Tibial nerve (tissue), 4 donors: ENCODE measurements at places on chromosomes 3 and 15.

GRCh38 chr3:194184265-194184751, 48.4 kb downstream of the HES1 start:
- no peak for DNase-seq

DNA sequence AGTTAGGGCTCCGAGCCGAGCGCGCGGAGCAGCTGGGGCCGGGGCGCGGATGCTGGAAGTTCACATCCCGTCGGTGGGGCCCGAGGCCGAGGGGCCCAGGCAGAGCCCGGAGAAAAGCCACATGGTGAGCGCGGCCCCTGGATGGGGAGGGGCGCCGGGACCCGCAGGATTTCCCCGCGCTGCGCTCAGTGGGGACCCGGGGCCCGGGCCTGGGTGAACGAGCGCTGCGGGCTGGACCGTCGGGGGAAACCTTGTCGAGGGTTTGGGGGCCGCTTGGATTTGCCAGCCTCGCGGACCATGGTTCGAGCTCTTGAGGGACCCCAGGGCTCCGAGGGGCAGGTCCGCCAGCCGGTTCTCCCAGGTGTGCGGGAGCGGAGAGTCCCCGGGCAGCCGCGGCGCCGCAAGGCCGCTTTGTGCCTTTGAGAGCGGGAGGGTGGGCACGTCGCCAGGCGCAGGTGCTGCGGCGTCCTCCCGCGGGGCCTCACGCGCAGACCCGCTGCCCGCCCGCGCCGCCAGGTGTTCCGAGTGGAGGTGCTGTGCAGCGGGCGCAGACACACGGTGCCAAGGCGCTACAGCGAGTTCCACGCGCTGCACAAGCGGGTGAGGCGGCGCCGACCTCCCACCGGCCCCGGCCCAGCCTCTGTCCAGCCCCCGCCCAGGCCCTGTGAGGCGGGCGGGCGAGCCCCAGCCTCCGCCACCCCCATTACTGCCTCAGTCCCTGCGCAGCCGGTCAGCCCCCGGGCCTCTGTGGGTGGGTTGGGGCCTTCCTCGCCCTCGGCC, at the start of gene SNX22:
TSS of gene SNX22 (plus strand) at position 5 of the 780 bp plus-strand sequence. CDS start at position 50, 45 bp downstream.
- DNase-seq = no peak

DNA sequence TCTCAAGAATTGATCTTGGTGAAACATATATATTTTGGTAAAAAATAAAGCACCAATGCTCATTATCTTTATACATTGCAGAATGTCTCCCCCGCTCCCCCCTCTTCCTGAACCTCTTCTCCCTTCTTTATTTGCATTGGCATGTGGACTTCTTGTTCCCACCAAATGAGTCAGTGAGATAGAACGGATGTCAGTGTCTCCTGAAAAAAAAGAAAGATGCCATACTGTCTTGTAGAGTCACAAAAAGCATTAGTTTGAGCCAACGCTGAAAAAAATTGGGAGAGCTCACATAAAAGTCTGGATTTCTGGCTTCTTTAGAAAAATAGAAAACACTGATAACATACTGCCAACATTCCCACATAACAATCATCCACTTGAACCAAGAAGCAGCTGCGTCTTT, 32.0 kb upstream of the STXBP5L start:
- DNase-seq = no peak

DNA sequence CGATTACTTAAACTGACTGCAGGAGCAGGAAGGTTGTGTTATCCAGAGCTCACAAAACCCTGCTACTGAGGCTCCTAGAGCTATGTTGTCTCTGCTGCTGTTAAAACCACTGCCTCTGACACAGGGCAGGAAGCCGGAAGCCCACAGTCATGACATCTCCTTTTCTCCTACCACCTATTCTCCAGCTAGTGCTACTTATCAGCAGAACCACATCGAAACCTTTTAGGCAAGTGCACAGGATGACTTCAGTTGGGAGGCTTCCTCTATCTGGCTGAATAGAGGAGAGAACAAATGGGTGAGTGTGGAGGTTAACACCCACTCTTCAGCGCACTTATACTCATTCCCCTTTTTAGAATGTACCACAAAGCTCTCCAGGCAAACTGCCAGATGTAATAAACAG, 638.0 kb downstream of the OTOL1 start:
- no peak for DNase-seq

DNA sequence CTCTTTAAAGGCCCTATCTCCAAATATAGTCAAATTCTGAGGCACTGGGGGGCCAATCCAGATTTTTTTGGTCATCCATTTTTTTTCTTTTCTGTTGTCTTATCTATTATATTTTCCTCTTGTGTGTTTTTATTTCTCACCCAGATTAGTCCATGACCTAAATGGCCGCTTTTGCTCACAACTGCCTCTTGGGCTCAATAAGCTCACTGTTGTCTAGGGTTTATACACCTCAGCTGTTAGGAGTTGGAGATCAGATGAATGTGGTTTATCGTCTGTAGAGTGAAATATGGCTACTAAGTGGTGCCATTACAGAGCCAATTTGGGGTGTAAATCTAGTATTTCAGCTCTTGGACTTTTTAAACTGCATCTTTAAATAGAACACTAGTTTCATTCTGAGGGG, 173.3 kb downstream of the GHSR start:
- no peak for DNase-seq

DNA sequence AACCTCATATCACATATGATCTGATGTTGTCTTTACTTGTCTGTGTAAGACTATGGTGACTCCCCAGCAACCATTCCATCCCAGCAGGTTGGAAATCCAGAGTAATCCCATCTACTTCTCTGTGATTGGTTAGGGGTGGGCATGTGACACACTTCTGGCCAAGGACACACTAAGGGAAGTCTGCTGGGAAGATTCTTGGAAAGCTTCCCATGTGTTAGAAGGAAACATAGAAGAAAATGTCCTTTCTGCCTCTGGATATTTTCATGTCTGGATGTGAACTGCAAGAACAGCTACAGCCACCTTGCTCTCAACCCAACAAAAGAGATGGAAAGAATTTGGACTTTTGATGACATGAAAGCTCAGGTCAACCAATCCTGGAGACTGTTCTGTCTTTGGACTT, 2.6 kb upstream of the UBE2Q2 start:
- DNase-seq = peak; percentile 54

- DNase-seq = no peak
Observed at GRCh38 chr15:64480891-64481290, 20.5 kb downstream of the ZNF609 start.

DNA sequence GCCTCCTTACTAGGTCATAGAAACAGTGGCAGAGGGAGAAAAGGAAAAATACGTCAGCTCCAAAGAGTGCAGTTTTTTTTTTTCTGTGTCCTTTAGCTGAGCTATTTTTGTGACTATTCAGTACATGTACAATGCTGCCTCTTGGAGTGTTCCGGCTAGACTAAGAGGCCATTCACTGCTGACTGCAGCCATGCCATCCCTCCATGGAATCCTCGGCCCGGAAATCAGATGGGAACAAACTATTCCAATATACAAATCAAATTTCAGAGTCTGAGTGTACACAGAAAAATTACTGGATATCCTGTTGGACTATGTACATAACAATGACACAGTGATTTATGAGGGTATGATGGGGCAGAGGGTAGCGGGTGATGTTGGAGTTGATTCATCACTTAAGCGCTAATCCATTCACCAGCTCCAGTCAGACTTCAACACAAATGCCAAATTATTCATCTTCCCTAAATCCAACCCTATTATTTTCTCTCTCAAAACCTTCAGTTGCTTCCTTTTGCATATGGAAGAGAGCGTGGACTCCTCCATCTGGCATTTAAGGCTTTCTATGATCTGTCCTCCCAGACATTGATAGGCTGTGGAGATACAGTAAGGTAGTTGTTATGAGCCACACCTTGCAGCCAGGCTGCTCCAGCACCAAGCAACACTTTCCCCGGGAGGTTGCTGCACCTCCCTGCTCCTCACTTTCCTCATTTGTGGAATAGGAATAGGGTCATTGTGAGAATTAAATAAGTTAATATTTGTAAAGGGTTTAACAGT, 109.1 kb downstream of the LPP start:
- DNase-seq = no peak

DNA sequence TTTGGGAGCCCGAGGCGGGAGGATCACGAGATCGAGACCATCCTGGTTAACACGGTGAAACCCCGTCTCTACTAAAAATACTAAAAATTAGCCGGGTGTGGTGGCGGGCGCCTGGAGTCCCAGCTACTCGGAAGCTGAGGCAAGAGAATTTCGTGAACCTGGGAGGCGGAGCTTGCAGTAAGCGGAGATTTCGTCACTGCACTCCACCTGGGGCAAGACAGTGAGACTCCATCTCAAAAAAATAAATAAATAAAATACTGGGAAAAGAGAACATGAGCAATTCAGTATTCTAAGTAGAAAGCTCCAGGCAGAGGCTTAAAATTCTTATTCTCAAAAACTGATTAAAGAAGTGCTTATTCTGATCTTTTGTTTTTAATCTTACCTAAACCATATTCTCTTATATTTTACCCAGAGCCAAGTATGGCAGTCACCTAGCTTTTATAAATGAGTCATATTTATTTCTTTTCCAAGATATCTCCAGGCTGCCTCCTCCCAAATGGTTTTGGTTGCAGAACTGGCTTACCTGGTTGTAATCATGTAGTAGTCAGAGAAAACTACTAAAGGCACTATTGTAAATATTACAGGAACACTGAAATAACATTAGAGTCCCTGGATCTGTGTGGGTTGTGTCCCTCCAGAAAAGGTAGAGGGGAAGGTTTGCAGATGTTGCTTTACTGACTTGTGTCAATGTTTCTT, 45.8 kb upstream of the DYNC1LI1 start:
- no peak for DNase-seq

DNA sequence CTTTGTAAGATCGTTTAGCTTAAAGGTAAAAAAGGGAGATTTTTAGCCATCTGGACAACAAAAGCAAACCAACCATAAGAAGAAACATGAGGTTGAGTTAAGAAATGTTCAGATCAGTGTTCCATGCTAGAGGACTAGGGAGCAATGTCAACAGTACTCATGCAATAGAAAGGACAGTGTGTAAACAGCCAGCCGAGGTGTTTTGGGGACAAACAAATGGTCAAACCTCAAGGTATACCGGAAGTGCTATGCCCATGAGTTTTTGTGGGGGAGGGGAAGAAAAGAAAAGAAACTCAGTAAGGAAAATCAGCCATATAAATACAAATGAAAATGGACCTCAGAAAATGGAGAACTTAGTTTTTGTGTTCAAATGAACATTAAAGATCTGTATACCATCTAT, 289.5 kb upstream of the GRM7 start:
- DNase-seq = no peak

GRCh38 chr3:106542101-106542769, 673.4 kb upstream of the CBLB start:
- DNase-seq = no peak

- DNase-seq = no peak
Observed at GRCh38 chr3:17800232-17800631, 57.8 kb upstream of the TBC1D5 start.

GRCh38 chr3:169158379-169158778, 505.1 kb downstream of the MECOM start:
- no peak for DNase-seq

- DNase-seq = no peak
Observed at GRCh38 chr3:31947671-31948091, 33.4 kb downstream of the OSBPL10 start.

DNA sequence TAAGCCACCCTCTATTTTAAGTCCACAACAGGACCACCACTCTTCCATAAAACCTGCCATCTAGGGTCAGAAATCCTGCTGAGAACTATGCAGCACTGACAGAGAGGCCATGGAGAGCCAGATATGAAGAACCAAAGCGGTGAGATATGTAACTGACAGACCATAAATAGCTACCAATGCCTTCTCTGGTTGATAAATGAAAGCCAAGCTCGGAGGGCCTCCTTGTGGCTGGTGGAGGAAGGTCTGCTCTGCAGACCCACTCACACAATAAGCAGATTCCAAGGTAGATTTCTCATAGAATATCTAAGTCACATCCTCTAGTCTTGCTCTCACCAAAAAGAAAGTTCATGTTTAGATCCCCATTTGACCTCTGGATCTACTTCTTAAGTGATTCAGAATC, 38.9 kb downstream of the RYK start:
- no peak for DNase-seq

GRCh38 chr3:196962108-196962929, 6.3 kb downstream of the PIGZ start:
- DNase-seq = no peak

GRCh38 chr3:10907262-10907661, 85.3 kb upstream of the SLC6A1 start:
- DNase-seq = no peak

- DNase-seq = no peak
Observed at GRCh38 chr3:111861391-111861790, 2.3 kb downstream of the PHLDB2 start.

GRCh38 chr15:41853831-41854230, 15.2 kb downstream of the PLA2G4B start:
- no peak for DNase-seq

DNA sequence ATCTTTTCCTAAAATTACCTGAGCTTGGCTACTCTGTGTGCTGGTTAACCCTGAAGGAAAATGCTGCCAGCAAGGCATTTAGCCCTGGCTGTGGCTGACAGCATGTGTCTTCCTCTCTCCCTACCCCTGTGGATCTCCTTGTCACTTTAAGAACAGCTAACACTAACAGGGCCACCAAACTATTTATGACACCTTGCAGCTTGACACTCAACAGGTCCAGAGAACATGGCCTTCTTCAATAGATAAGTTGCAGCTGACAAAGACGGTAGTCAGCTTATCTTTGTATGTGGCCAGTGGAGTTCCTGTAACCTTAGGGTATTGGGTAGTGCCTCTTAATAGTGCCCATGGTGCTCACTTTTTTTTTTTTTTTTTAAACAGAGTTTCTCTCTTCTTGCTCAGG, 32.0 kb upstream of the COPB2 start:
- no peak for DNase-seq

GRCh38 chr15:83734487-83734886, 80.6 kb downstream of the ADAMTSL3 start:
- DNase-seq = no peak

DNA sequence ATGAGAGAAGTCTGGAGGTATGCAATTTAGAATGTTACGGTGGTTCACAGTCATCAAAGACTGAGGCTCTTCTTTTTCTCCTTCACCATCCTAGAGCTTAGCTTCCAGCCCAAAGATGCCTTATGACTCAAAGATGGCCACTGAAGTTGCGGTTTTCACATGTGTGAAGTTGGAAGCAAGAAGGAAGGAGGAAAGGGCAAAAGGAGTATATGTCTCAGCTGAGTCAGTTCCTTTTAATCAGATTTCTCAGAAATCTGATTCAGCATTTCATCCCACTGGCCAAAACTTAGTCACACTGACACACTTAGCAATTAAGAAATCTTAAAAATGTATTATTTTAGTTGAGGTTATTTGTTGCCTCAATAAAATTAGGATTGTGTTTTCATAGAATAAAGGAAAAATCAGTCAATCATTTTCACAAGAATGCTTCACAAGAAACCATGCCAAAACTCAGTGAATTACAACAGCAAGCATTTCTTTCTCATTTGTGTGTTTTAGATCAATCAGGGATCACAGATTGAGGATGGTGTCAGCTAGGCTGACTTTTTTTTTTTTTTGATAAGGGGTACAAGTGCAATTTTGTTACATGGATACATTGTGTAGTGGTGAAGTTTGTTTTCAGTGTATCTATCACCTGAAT, 211.1 kb upstream of the GADL1 start:
- DNase-seq = no peak

GRCh38 chr15:49817100-49817499, 196.3 kb downstream of the DTWD1 start:
- DNase-seq = no peak

GRCh38 chr15:78263907-78264303, 457 bp upstream of the DNAJA4 start:
- DNase-seq = no peak
